ENCODE measurements at places on chromosomes 2 and 18.

DNA sequence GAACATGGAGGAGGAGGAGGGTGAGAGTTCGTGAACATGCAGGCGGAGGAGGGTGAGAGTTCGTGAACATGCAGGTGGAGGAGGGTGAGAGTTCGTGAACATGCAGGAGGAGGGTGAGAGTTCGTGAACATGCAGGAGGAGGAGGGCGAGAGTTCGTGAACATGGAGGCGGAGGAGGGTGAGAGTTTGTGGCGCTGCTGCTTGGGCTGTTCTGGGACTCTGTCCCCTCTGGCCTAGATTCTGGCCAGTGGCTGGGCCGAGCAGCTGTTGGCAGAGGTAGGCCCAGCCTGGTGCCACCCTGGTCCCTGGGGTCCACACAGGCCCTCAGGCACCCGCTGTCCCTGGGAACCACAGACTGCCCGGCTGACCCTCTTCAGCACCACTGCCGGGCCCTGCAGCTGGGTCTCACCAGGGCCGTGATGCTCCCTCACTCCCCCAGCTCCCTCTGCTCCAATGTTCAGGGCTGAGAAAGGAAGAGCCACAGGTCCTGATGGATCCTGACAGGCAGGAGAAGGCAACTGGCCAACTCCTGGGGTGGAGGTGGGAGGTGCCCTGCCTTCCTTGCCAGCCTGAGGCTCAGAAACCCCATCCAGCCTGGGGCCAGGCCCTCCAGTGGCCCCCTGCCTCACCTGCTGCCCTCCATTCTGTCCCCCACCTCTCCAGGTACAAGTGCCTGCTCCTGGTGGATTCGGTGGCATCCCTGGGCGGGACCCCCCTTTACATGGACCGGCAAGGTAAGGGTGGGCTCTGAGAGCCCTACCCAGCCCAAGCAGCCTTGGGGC is 3.9 kb downstream of the AGXT start:
- no peak for DNase-seq

- DNase-seq = no peak
Observed at GRCh38 chr2:240701091-240701735, 9.5 kb downstream of the AQP12A start.

- no peak for DNase-seq
Observed at GRCh38 chr2:5980450-5981190, 288.4 kb downstream of the SOX11 start.

DNA sequence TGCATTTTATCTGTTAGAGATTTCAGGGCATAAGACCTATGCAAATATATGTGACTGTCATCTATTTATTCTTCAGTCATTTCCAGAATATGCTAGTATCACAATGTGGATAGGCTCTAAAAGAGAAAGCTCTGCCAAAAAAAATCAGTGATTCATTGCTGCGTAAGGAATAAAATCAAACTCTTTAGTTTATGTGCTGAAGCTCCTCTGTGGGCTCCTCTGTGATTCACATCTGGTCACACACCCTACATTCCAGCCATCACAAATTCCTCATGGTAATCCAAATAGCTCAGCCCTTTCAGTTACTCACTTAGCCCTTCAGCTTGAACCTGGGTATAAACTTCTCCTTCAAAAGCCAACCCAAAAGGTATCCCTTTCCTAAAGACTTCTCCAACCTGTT is 21.4 kb downstream of the DLGAP1 start:
- DNase-seq = no peak

DNA sequence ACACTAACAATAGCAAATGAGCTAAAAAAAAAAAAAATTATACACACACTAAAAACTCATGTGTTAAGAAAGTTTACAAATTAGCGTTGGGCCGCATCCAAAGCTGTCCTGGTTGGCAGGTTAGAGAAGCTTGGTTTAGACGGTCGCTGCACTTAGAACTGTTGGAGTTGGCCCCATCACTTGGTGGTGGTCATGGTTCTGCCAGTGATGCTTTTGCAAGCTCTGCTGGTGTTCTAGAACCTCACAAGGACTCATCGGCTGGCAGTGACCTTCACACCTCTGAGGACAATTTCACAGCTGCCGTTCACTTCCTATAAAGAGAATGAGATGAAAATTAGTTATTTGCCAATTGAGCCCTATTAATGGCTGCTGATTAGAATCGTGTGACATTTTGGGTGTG is 229.0 kb downstream of the AGAP1 start:
- no peak for DNase-seq

GRCh38 chr2:70580352-70580751 is 26.7 kb upstream of the TGFA start:
- no peak for DNase-seq

GRCh38 chr2:127768775-127769479 is 42.0 kb downstream of the WDR33 start:
- no peak for DNase-seq

GRCh38 chr18:7146067-7146466 is 28.5 kb upstream of the LAMA1 start:
- DNase-seq = no peak

- no peak for DNase-seq
Observed at GRCh38 chr2:226888378-226888965, 52.6 kb downstream of the RHBDD1 start.

- no peak for DNase-seq
Observed at GRCh38 chr2:104118889-104119288, 735.0 kb upstream of the POU3F3 start.

DNA sequence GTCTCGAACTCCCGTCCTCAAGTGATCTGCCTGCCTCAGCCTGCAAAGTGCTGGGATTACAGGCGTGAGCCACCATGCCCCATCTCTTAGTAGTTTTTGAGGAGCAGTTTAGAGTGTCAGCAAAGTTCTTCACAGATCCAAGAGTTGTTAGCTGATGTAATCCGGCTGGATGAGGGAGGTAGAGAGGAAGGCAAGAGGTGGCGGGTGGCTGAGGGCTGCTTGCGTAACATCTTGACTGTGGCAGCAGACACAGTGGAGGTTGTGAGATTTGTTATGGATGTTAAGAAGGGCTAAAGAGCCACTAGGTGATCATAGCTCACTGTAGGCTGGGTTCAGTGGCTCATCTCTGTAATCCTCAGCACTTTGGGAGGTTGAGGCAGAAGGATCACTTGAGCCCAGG is 19.5 kb upstream of the FAM136A start:
- no peak for DNase-seq
